ENCODE measurements at places on chromosomes 7 and 10.

DNA sequence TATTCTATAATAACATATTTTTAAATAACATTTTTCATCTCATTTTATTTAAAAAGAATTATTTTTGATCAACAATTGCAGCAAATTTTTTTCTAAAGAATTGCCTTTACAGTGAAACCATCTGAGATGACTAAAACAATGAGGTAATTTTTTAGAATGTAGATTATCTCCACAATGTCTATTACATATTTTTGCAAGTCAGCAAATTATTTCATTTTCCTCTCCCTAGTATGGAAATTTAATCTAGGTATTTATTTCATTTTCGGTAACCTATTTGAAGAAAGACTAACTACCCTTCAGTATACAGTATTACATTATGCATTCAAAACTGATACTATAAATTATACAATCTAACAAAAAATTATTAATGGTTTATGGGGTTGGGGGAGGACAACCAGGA lies 213.2 kb upstream of the SP4 start:
- no peak for DNase-seq

GRCh38 chr7:144483189-144483588 lies 79.7 kb upstream of the NOBOX start:
- no peak for DNase-seq

DNA sequence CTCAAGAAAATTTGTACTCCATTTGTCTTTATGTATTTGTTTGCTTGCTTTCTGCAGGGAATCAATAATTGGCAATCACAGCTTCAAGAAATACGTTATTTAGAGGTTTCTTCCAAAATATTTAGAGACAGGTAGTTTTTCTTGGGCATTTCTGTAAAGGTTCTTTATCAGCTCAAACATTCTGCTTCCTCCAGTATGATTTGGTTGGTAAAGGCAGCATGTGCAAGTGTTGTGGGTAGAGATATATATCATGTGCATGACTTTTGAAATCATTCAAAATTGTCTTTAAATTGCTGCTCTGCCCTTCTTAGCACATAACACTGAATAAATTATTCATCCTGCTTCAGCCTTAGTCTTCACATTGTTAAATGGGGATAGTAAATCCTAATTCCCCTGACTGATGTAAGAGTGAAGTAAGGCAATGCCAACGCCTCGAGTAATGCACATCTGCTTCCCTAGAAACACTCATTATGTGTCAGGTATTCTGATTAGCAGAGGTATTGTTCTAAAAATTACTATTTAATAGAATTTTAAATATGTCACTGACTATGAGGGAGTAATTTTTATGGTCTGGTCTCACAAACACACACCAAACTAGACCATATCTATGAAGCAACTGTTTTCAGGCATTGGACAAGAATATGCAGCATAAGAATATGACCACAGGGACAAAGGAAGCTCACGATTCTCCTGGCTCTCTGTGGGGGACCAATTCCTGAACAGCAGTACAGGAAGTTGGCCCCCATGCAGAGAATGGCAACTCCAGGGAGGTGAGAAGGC lies 77.3 kb upstream of the AKR1E2 start:
- no peak for DNase-seq

DNA sequence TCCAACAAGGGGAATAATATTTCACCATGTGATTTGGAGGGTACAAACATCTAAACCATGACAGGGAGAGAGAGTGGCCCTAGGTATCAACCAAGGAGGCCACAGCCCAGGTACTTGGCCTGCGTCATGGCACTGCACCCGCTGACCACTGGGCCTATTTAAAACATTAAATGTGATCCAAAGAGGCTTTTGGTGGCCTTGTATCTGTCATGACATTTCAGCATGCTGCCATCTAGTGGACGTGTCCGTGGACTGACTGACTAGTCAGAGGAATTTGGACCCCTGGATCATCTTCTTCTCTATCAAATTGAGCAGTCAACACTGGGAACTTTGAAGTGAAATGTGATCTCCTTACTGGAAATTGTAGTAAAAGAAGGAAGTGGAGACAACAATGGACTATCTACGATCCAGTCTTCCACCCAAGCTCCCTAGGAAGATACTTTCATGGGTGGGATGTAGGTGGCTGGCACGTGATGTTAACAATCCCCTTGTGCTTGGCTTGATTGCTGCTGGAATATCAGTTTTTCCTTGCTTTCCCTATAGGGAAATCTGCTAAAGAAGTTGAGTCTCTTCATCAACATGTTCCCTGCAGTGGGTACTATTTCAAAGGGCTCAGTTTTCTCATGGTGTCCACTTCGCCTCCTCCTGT lies 24.6 kb upstream of the ITGA8 start:
- no peak for DNase-seq

DNA sequence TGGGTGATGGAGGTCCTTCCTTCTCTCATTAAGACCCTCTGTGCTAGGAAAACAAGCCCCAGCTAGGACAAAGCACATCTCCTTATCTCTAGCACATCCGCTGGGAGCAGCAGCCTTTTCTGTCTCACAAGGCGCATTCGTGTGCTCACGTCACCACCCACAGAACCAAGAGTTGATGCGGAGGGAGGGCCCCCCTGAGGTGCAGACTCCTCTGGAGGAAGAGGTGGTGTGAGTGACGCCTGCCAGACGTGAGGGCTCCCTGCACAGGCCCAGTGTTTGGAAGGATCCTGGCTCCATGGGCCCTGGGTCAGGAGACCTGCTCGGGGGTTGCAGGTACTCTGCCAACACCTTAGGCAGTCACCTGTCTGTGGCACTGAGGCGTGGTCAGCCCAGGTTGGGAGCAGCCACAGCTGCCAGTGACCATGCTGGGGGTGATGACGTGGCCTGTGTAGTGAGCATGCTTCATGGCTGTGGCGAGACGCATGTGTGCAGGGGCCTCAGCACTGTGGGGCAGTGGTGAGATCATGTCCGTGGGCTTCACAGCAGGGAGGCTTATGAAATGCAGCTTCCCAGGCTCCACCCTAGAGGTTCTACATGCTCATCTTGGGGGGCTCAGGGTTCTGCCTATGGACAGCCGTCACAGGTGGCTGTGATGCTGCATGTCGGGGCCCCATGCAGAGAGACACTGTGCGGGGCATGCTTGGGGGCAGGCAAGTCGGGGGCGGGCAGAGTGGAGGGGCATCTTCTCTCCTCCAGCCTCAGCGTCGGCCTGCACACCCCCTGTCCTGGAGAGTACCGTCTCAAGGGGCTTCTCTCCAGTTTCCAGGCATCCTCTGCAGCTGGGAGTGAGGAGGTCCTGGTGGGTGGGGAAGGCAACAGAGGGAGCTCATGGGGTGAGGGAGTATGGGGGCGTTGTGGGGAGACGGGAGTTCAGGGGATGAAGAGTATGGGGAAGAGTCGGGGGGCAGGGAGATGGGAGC lies 56.2 kb upstream of the DPYSL4 start:
- no peak for DNase-seq

DNA sequence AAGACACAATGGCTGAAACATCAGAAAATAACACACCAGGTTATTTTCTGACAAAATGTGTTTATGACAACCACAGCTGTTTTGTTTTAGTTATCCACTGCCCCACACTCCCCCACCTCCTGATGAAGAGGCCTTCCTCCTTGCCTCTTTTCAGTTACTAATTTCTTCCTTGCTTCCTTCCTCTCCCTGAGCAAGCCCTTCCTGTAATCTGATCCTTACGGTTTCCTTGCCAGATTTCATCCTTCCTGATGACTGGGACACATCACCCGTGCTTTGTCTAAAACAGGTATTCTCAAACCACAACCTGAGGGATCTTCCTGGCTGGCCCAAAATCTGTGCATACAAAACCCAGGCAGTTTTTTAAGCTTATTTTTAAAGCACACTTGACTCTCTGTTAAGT lies 39.4 kb downstream of the CHST15 start:
- no peak for DNase-seq

Data from activated CD4-positive, alpha-beta T cell treated with anti-CD3 and anti-CD28 coated beads for 1 hour (primary cell).